Kidney capillary endothelial cell (primary cell): ENCODE measurements at places on chromosomes 7 and 10.
A peak's percentile ranks its signal among the peaks of the same experiment; 100 is the strongest.

DNA sequence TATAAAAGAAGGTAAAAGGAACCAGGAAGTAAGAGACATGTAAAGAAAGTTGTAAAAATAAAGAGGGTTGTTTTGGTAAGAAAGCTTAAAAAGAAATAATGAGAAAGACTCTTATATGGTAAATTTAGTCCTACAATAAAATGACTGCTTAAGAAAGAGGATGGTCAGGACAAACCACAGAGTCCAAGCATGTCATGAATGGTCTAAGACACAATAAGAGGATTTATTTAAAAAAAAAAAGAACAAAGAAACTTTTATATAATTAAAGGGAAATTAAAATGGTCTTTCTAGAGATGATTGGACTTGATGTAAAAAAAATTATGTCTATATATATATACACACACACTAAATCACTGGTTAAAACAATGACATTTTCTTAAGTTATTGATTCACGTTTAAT is 18.2 kb downstream of the ATAD1 start:
- no peak for DNase-seq

- no peak for DNase-seq
Measured at GRCh38 chr10:86072413-86072812, 294.2 kb downstream of the GRID1 start.

DNA sequence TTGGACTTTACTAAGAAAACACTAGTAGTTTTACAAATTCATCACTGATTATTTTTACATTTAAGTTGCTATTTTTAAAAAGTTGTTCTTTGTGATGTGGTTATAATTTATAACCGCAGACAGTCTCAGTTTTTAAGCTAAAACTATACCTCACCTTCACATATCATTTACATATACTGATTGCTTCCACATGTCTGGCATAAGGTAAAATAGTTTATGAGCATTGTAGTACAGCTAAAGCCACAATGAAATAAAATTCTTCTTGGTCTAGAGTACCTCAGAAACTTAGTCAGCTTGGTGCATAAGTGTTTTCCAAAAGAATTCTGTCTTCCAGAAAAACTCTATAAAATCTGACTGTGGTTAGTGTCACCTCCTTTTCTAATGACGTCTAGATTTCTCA is 13.0 kb downstream of the SEMA3A start:
- no peak for DNase-seq

- no peak for DNase-seq
Measured at GRCh38 chr7:87498893-87499292, 23.4 kb upstream of the ABCB4 start.

DNA sequence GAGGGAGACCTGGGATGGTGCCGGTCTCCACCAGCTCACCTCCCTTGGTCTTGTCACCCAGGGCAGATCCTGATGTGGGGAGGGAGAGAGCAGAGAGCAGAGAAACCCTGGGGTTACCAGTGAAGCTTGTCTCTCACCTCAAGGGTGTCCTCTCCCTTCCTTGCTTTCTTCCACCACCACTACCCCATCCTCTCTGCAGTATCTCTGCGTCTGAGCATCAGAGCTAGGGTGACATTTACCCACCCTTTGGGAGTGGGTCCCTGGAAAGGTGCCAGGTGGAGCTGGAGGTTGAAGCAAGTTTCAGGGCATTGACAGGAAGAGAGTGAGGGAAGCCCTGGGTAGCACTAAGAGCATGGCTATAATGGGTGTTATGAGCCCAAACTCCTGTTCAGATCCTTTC is 75.2 kb upstream of the ANLN start:
- no peak for DNase-seq

DNA sequence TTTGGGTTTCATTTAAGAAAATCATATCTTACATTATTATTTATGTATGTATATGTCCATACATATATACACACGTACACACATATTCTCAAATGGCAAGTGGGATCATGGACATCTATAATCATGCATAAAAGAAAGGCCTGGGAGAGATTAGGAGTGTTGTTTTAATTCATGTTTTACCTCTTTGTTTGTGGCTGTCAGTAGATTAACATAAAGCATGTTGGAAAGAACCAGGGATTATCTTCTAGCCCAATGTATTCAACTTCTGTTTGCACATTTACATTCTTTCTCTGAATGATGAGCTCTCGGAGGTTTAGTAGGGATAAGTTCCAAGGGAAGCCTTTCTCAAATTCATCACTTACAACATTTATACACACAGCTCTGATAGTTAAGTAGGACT is 191.4 kb downstream of the NSUN6 start:
- no peak for DNase-seq

DNA sequence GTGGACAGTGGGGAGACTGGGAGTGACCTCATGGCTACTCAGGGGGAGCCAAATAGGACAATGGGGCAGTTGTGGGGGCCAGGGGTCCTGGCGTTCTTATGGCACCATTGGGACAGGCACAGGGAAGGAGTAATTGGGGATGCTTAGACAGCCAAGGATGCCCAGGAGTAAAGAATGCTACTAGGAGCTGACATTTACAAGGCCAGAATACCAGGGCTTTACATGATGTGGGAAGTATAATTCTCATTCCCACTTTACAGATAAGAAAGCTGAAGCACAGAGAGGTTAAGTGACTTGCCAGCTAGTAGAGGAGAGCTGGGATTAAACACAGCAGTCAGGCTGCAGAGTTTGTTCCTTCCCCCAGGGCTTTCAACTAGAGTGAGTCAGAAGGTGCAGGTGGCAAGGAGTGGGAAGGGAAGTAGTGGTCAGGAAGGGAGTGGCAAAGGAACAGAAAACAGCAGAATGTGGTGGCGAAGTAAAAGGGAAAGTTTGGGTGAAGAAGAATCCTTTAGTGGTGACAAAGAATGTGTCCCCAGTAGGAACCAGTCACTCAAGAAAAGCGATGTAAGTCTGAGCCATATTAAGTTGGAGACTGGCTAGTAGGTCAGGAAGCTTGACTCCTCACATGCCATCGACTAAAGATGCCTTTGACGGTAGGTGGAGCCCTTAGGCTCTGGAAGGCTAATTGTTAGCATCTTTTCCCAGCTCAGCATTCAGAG is 32.8 kb downstream of the CPVL start:
- peak; percentile 66 for DNase-seq

DNA sequence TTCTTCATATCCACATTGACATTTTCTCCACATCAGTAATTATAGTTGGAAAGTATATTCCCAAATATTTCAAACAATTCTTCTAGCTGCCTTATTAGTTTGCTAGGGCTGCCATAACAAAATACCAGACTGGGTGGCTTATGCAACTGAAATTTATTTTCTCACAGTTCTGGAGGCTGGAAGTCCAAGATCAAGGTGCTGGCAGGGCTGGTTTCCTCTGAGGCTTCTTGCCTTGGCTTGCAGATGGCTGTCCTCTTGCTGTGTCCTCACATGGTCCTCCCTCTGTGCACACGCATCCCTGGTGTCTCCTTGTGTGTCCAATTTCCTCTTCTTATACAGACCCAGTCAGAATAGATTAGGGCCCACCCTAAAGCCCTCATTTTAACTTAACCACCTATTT is 34.5 kb downstream of the DOCK4 start:
- no peak for DNase-seq

DNA sequence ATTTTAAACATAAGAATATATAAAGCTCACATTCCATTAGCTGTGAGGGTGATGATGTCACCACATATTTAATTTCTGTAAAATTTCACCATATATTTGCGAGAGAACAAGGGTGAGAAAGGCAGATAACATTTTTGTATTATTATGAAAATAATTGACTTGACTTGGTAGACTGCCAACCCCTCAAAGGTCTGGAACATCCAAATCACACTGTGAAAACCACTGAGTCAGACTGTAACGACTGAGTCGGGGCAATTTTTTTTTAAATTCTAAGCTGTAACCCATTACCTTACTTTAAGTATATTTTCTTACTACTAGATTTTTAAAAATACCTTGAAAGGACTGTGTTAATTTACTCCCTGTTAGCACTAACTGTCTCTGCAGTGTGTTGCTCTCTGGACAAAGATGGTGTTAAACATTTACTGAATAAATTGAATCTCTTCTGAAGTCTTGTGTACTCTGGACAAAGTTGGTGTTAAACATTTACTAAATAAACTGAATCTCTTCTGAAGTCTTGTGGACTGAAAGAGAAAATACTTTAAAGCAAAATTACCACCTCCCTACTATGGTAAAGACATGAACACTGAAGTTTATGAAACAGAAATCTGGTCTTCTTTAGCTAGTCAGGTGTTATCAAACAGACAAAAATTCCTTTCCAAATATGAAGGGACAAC is 14.1 kb downstream of the PDZD8 start:
- no peak for DNase-seq

DNA sequence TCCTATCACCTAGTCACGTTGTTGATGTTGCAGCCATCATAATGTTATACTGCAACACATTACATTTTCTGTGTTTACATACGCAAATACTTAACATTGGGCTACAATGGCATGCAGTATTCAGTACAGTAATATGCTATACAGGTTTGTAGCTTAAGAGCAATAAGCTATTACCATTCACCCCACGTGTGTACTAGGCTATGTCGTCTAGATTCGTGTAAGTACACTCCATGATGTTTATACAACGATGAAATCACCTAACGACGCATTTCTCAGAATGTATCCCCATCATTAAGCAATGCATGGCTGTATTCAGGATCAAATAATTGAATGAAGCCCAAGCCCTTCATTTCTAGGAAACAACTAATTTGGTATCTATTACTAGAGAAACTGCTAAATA is 43.4 kb upstream of the C1GALT1 start:
- no peak for DNase-seq
